ENCODE measurements at places on chromosomes 5 and 9.

DNA sequence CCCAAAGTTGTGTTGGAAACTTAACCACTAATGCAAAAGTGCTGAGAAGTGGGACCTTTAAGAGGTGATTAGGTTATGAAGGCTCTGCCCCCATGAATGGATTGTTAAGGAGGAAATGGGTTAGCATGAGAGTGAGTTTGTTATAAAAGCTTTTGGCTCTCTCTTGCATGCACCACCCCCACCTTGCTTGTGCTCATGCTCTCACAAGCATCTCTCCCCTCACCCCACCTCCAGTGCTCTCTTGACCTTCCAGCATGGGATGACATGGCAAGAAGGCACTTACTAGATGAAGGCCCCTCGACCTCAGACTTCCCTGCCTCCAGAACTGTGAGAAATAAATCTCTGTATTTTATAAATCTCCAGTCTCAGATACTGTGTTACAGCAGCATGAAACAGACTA, 52.8 kb downstream of the RICTOR start:
- no peak for DNase-seq

- DNase-seq, result no peak
Measured at GRCh38 chr9:126956917-126957686, 42.5 kb downstream of the RALGPS1 start.

DNA sequence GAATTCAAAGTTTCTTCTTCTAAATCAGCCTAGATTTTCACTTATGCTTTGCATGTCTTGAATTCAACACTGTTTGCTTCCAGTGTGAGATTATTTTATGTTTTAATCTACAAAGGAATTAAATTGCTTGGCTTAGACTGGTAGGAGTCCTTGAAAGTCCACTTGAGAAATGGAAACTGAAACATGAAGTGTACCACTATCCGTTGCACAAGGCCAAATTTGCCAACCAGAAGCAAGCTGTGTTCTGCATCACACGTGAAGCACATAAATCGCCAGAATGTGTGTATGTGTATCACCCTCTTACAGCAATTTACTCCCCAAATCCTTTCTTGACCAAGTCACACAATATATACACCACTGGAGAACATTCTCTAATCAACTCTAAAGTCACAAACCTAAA, 10.3 kb downstream of the SEMA6A start:
- DNase-seq, result no peak

DNA sequence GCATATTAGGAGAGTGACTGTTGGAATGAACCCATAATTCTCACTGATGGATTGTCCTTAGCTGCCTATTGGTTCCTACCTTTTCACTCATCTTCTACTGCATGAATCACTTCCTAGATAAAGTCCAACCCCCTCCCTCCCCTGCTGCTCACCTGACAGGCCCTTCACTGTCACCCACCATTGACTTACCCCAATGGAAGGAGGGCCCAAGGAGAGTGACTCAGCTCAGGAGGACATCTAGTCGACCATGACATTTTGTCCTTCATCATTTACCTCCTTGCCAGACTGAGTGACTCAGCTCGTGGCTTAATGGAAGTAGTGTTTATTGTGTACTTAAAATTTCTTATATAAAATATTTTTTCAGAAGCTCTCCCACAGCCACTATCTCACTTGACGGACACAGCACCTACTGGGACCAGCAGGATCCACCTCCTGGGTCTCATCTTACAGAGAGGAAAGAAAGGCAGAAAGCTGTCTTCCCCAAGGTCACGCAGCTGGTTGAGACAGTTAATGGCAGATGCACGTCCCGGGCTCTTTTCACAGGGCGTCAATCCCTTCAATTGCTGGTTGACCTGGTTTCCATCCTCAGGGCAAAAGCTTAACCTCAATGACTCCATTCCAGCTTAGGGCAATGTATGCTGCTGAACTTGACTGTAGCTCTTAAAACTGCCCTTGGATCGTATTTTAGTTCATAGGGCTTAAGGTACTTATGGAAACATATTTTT, 142.3 kb downstream of the MARCHF11 start:
- no peak for DNase-seq

- peak; percentile 77 for DNase-seq
Measured at GRCh38 chr9:129489838-129490582, 130.9 kb downstream of the C9orf50 start.

DNA sequence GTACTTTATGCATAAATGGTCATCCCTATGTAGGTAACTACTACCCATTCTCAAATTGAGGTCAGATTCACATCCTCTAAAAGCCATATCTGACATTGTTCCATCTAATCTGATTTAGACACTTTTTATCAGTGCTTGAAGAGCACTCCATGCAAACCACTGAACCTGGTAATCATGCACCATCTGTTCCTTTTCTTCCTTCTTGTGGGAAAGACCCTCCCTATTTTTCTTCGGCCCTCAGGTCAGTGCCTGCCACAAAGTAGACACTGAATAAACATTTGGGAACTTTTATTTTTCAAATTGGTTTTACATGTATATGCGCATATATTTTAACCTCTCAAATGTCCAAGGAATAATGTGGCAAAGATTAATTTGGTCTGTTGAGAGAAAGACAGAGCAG, 26.0 kb upstream of the PDE4D start:
- DNase-seq, result no peak

- peak; percentile 68 for DNase-seq
Measured at GRCh38 chr5:80181618-80182211, 74.1 kb downstream of the SERINC5 start.

GRCh38 chr9:113933671-113934070, 57.6 kb downstream of the ZNF618 start:
- no peak for DNase-seq

GRCh38 chr5:93941897-93942296, 200.5 kb upstream of the POU5F2 start:
- no peak for DNase-seq

GRCh38 chr9:131597246-131597645, 51.9 kb downstream of the PRRT1B start:
- no peak for DNase-seq

DNA sequence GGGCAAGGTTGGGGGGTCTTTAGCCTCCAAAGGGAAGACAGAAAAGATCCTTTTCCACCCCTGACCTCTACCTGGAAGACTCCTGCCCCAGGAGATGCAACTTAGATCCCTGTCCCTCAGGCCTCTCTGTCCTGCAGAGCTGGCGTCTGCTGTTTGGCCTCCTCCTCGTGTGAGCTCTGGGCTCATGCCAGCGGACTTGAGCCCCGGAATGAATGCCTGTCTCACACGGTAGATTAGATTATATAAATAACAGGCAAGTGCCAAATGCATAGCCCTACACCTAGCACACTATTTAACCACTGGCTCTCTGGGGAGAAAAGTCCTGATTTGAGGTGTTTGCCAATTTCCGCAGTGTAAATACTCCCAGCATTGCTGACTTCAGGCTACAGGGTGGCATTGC, 1.4 kb upstream of the WNK2 start:
- DNase-seq, result no peak

DNA sequence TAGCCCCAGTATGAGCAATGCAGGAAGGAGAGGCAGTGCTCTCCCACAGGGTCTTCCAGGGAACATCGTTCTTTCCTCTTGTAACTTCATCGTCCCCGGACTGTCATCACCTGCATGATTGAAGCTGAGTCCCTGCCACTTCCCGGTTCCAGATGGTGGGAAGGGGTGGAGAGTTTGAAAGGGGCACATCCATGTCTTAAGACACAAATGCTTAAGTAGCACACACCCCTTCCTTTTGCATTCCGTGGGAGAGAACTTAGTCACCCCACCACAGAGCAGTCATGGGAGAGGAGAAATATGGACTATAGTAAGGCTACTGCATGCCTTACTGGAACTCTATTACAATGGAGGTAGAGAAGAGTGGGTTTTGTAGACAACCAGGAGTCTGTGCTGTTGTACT, 165.3 kb upstream of the GAS1 start:
- DNase-seq, result no peak

- no peak for DNase-seq
Measured at GRCh38 chr9:134275375-134275774, 50.9 kb upstream of the RXRA start.

DNA sequence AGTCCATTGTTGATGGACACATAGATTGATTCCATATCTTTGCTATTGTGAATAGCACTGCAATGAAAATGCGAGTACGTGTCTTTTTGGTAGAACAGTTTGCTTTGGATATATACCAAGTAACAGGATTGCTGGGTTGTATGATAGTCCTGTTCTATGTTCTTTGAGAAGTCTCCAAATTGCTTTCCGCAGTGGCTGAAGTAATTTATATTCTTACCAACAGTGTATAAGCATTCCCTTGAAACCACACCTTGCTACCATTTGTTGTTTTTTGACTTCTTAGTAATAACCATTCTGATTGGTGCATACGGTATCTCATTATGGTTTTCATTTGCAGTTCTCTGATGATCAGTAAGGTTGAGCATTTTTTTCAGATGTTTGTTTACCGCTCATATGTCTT, 792.9 kb downstream of the PTPRD start:
- no peak for DNase-seq

DNA sequence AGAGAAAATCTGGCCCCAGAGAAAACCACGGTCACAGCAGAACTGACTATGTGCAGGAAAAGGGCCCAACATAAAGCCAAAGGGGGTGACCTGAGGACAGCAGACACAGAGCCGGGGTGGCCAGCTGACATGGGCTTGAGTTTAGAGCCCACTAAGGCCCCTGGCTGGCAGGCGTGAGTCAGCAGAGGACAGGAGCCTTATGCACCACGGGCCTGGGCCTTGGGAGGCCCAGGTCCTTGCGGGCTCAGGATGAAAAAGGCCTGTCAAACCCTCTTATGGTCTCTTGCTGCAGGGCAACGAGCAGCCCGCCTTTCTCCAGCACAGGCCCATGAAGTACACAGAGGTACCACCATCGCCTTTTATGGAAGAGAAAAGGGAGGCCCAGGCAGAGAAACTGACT, 19.7 kb downstream of the STK10 start:
- DNase-seq, result no peak

DNA sequence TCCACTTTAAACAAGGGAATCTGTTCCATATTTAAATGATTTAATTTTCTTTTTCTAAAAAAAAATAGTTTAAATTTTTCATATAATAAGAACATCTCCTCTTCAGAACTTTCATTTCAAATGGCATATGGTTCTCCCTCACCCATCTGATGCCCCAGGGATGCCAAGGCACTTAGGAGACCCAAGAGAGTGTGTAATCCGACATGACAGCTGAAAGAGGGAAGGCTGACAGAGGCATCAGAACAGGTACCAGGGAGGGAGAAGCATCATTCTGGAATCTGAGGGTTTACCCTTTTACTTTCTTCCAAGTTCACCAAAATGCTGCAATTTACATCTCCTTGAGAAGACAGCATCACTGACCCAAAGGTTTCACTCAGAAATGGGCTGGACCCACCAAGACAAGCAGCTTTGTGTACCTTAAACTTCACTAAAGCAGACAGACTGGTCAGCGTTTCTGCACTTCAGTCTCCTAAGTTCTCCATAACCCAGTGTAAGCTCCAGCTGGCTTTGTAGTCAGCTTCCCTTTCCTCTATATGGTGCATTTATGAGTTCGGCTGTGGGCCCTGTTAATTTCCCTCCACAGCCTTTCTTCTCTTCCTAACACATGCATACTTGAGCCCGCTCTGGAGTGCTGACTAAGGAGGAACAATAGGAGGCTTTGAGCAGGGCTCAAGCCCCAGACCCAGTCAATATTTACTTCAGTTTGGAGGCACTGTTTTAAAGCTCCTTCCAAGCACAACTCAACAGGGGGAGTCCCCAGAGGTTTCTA, 17.7 kb downstream of the EFNA5 start:
- DNase-seq, result no peak

DNA sequence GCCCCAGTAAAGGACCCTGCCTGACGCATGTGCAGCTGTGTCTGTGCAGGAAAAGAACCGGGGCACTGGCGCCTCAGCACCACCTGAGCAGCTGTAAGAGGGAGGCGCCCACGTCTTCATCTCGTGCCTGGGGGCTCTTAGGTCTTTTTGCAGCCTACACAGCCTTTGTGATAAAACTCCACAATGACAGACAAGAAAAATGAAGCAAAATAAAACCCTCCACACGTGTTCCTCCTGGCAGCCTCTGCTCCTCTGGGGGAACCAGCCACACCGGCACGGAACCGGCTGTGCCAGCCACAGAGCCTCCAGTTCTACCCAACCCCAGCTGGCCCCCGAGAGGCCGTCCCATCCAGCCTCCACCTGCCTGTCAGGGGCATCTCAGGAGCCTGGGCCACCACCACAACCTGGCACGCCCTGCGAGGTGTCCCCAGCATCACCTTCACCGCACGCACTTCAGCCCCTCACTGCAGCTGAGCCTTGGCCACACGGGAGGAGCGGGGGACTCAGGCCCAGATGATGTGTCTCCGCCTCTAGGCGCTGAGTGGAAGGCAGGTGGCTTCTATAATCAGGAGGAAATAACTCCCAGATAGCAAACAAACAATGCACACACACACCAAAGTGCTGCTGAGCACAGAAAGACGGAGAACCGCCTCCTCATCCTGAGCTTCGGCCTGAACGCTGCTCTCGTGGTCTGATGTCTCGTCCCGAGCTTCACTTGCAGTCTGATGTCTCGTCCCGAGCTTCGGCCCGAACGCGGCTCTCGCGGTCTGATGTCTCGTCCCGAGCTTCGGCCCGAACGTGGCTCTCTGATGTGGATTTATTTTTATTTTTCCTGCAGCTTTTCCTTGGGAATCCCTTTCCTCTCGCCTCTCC, 28.6 kb upstream of the NSMF start:
- DNase-seq, result no peak

All from activated CD8-positive, alpha-beta T cell treated with anti-CD3 and anti-CD28 coated beads for 36 hours (primary cell).